ENCODE measurements at places on chromosomes 2 and 18.

DNA sequence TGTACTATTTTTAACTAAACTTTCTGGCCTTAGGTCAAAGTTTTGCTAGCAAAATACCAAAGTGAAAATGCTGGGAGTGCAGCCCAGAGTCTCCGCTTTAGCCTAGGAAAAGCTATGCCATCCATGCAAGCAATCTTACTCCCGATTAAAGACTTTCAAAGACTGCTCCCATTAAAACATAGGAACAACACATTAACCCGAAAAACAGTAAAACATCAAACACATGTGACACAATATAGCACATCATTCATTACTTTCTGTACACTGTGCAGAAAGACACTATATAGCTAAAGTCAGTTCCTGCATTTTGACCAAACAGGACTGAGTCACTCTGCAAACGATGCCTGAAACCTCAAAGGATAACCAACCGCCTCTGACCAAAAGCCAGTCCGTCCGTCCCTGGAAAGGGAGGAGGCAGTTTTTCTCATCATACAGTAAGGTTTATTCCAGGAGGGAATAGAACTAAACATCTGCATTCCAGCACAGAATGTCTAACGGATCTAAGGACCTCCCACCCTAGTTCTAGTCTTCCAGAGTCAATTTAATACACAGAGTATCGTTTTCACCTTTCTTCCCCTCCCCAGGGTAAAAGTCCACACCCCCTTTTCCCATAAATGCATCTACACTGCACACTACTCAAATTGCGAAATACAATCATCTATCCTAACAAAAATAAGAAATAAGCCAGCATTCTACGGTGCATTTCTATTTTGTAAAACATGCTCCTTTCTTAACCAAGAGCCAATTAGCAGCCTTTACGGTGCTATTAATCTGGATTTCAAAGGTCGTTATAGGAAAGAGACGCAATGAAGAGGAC lies 1.7 kb downstream of the ROCK2 start:
- DNase-seq = peak; percentile 35

- DNase-seq = no peak
These were observed 12.3 kb downstream of the TMEM237 start for GRCh38 chr2:201631041-201631440.

DNA sequence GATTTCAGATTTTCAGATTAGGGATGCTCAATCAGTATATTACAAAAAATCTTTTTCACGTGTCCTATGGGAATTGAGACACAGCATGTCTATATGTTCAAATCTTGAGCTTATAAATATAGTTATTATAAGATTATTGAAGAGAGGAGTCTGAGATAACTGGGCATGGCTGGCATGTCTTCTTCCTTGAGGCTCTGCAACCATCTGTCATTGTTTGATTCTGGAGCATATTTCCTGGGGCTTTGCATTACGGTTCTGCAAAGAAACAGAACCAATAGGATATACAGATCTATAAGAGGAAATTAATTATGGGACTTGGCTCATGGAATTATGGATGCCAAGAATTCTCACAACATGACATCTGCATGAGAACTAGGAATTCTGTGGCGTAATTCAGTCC lies 386.1 kb downstream of the SOCS6 start:
- no peak for DNase-seq

DNA sequence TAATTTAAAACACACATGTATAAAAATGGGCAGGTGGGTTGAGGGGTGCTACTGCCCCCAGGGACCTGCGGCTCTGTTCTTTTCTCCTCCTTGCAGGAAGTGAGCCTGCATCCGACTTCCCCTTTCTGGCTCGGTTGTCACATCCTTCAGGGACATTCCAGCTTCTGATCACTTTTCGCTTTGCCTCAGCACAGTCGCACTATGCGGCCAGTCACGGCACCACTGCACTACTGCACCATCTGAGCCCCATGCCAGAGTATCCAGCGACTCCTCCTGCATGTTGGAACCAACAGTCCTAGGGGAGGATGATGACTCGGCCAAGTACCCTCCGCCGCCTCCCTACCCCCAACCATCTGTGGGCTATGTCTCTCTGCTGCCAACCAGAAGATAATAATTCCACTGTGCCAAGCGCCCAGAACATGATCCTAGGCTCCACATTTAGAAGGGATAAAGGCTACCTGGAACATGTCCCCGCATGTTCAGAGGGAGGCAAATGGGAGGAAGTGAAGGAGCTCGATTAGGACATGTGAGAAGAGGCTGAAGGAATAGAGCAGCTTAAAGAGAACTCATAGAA lies 17.6 kb downstream of the CDC42EP3 start:
- DNase-seq = no peak

DNA sequence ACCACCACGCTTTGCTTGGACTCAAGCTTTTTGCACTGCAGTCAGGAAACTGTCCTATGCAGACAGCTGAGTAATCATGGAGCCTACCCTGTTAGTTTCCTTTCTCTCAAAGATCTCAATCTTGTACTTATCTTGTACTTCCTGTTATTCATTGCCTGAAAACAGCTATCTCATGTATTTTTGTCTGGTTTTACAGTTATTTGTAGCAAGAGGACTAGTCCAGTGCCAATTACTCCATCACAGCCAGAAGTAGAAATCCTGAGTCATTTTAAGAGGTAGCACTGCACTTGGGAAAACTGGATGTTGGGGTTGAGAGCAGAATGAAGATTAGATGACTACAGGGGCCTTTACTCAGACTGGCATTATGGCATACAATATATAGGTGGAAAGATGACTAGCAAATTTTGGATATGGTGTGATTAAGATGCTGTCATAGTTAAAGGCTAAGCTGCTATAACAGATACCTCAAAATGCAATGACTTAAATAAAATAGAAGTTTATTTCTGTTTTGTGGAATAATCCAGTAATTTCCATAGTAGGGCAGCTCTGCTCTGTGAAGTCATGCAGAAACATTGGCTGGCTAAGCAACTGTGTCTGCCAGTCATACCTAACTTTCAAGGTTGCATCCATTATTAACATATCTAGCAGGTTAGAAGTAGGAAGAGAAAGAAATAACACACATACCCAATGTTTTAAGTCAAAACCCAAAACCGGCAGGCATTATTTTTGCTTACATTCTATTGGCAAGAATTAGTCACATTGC lies 21.1 kb upstream of the CHMP3 start:
- no peak for DNase-seq

- DNase-seq = no peak
These were observed 131.4 kb downstream of the ACOXL start for GRCh38 chr2:110863726-110864125.

GRCh38 chr18:55918444-55918843 lies 330.5 kb upstream of the TCF4 start:
- DNase-seq = no peak

DNA sequence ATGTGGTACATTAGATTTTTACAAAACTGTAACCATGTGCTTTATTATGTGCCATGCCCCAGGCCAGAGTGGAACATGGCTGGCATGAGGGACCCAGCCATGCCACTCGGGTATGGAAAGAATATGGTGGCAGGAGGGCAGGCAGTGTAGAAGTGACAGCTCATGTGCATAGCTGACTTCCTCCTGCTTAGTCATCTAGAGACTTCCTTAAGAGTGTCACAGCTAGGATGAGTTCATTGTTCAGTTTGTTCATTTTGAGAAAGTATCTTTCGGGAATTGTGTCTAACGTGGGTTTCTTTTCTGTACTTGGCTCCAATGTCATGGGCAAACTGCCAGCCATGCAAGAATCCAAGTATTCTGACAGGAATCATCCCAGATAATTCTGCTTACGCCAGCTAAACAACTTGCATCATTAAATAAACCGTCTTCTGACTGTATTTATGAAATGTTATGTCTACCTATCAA lies 94.3 kb upstream of the ITGB6 start:
- DNase-seq = no peak

DNA sequence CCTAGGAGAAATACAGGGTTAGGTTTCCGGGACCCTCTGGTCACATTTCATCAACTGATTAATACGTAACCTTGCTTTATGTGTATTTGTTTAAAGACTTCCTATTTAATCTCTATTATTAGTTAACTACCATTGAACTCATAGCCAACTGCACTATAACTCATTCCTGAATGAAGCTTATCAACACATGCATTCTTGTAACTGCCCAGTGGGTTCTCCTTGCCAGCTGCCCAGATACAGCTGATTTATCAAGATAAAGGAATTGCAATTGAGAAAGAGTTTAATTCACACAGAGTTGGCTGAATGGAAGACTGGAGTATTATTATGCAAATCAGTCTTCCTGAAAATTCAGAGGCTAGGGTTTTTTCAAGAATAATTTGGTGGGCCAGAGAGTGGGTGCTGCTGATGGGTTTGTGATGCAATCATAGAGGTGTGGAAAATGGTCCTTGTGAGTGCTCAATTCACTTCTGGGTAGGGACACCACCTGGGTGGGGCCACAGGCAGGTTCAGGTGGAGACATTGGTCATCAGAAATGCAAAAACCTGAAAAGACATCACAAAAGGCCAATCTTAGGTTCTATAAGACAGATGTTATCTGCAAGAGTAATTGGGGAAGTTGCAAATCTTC lies 21.1 kb upstream of the NOSTRIN start:
- DNase-seq = no peak

- DNase-seq = no peak
These were observed 62.6 kb downstream of the DSEL start for GRCh38 chr18:67453901-67454300.

DNA sequence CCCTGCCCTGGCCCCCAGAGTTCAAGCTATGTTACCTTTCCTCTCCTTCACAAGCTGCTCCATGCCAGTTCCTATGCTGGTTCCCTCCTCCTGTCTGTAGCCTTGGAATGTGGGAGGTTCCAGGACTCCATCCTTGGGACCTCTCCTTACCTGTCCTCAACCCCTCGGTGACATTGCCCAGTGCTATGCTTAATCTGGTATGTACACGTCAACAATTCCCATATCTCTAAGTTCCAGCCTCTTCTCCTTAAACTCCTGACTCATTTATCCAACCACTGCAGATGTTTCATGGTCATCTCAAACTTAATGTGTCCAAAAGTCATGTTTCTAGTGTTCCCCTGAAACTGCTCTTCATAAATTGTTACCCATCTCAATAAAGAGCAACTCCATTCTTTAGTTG lies 160.8 kb downstream of the TNS1 start:
- no peak for DNase-seq

GRCh38 chr18:68429841-68430240 lies 285.1 kb downstream of the TMX3 start:
- DNase-seq = no peak

- DNase-seq = no peak
These were observed 105.0 kb downstream of the ACKR3 start for GRCh38 chr2:236674646-236675045.

GRCh38 chr2:23230885-23231284 lies 154.1 kb upstream of the KLHL29 start:
- DNase-seq = no peak

GRCh38 chr2:47260971-47261370 lies 105.9 kb upstream of the STPG4 start:
- no peak for DNase-seq

GRCh38 chr2:237434866-237435311 lies 20.9 kb upstream of the COL6A3 start:
- no peak for DNase-seq

GRCh38 chr2:43165378-43166069 lies 60.9 kb downstream of the ZFP36L2 start:
- no peak for DNase-seq

DNA sequence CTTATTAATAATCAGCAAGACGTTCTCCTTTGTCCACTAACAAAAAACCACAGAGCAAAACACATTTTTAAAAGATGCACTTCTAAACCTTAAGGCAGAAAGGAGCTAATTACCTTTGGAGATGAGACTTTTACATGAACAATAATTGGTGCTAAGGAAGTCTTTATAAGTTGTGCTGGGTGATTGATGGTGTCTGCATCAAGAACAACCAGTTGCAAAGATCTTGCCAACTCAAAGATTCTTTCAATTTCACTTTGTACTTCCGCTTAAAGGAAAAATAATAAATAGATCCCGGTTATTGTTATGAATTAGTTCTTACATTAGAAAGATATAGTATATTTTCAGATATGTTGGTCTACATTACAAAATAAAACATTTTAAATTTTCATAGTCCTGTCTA lies 26.9 kb upstream of the ARL5A start:
- DNase-seq = no peak

GRCh38 chr2:1672738-1673137 lies 71.6 kb downstream of the PXDN start:
- no peak for DNase-seq

- peak; percentile 41 for DNase-seq
These were observed 35.0 kb upstream of the PSMD14 start for GRCh38 chr2:161273038-161273760.

- DNase-seq = no peak
These were observed 462.1 kb downstream of the TDRD15 start for GRCh38 chr2:21585881-21586280.

- DNase-seq = peak; percentile 44
These were observed at the start of gene CFAP65 for GRCh38 chr2:219041252-219041651. Gene CFAP65, minus strand, starts transcription at chr2:219041516. Its CDS starts 2,468 bp downstream, at chr2:219039048.

DNA sequence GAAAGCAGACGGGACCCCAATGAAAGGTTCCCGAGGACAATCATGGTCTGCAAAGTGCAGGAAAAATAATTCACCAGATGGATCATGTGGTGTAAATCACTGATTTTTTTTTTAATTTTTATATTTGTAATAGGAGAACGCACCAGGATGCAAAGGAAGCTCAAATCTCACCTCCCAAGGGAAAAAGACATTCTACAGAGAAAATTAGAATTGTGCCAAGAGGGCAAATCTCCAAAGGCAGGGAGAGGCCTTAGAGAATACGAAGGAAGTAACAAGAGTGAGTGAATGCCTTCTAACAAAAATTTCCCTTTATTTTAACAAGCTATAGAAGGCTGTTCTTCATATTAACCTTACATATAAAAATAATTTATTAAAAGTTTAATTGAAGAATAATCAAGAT lies 90.9 kb downstream of the ANKRD44 start:
- no peak for DNase-seq

DNA sequence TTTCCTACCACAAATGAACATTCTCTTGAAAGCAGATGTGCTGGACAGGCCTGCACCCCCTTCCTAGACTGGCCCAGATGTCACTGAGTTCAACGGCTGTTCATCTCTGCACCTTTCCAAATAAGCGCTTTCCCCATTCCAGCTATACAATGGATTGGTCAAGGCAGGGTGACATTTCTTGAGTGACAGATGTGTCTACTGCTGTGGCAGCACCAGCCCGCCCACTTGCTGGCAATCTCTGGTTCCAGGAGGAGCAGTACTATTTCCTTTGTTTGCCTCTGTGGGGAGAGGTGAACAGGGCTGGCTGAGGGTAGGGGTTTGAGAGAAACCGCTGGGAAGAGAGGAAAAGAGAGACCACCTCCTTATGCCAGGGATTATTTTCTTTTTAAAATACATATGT lies 269.5 kb upstream of the POU3F3 start:
- DNase-seq = no peak

DNA sequence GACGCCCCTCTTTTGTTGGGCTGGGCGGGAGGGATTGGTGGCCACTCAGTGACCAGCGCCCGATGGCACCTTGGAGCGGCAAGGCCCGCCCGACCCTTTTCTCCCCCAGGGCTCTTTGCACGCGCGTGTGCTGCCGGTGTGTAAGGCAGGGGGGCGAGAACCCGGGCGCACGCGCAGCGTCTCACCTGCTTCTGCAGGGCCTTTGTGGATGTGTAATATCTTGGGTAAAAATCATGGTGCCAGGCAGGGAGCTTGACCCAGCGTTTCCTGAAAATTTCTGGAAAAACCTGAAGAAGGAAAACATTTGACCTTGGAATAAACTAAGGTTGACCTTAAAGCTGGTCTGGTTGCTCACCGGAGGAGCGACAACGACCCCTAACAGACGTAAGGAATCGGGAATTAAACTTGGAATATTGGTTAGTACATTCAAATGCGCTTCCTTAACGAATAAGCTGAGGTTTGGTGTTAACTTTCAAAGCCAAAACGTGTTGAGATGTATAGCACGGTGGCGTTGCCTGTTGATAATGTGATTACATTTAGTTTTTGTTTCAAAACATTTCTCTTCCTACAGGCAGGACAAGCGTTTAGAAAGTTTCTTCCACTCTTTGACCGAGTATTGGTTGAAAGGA lies 438 bp downstream of the HSPE1 start:
- no peak for DNase-seq
